ENCODE measurements at places on chromosomes 2 and 18.

DNA sequence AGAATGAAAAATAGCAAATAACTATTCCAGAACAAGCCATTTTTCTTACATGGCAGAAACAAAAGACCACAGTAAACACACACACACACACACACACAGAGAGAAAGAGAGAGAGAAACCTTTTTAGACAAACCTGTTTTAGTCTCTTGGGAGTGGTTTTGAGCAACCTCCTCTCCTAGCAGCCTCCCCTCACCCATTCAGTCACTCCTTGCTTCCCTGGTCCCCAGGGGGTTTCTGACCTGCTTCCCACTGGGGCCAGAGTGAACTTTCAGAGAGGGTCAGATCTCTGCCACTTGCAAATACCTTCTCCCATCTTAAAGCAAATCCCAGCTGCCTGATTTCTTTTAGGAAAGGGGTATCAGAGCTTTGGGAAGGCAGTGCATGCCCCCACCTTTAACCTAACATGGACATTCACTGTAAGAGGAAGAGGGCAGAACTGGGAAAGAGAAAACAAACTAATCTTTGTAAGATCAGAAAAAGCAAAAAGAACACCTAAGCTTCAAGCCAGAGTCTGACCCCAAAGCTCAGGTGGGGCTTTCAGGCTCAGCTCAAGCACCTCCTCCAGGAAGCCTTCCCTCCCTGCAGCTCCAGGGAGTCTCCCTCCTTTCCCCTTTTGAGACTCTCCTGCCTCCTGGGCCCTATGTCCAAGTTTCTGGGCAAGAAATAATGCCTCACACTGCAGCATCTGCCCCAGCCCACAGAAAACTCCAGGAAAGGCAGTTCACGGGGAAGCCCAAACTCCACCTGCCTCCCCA, 2.7 kb downstream of the SDC1 start:
- DNase-seq = no peak

DNA sequence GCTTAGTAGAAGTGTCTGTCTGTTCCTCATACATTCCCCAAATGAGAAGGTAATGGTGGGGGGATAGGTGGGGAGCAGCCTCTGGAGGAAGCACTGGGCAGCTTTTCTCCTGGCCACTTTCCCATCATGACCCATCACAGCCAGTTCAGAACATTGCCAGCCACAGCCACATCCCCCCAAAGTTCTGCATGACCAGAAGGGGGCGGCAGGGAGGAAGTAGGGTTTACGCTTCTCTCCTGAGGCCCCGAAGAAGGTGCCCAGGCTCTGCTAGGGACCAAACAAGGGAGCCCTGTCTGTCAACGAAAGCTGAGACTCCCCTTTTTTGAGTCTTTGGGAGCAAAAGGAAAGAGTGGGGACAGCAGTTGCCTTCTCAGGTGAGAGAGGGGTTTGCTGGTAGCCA, 7.7 kb downstream of the IGFBP5 start:
- no peak for DNase-seq

GRCh38 chr2:875687-876615, 74.7 kb upstream of the SNTG2 start:
- no peak for DNase-seq

- DNase-seq = no peak
These were observed 10.4 kb downstream of the IDH1 start for GRCh38 chr2:208244422-208244821.

GRCh38 chr2:95377216-95378123, 25.0 kb upstream of the FAHD2A start:
- DNase-seq = no peak

DNA sequence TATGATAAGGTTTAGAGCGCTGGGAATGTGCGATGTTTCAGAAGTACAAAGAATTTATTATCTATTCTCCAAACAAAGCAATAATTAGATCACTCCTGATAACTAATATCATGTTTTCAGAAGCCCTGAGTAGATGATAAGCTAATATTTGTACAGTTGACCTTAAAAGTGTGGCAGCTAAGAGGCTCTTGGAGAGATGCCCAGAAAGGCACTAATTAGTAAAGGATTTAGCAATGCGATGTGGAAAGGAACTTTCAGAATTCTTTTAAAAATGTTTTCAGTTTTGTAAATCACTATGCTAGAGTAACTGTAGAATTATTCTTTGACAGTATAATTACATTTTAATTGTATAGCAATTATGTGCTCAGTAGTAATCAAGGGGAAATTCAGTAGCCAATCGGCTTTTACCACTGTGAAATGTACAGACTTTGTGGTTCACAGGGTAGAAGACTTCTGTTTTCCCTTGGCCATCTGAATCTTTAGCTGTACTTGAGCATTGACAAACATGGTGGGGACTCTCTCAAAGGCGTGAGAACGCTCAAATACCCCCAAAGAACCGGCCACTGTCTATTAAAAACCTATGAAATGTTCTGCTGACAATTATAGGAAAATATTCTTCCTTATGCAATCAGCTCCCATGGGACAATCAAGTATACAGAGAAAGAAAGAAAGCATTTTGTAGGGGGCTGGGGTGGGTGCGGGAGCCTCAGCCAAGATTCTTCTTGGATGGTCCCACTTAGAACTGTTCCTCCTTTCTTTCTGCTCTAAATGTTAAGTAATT, 262.8 kb upstream of the AGAP1 start:
- no peak for DNase-seq

DNA sequence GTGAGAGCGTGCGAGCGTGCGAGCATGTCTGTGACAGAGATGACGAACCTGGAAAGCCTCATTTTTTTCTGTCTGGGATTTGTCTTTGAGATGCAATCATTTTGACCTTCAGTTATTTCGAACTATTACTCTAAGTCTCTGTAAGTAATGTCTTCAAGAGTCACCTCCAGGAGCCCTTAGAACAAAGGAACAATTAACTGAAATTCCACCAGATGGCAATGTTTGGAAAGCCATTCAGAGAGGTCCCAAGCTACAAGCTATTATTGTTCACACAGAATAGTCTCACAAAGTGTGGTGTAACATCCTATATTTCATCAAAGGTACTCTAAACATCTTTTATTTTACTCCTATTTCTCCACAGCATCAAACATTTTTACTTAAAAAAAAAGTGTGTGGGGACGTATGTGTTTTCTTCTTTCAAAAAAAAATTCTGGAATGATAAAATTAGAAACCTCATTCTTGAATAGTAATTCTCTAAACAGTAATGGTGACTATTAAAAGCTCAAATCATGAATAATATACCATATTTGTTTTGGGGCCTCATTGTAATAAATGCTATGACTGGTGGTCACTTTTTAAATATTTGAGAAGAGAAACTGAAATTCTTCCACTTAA, 35.1 kb upstream of the MAPRE2 start:
- DNase-seq = no peak

DNA sequence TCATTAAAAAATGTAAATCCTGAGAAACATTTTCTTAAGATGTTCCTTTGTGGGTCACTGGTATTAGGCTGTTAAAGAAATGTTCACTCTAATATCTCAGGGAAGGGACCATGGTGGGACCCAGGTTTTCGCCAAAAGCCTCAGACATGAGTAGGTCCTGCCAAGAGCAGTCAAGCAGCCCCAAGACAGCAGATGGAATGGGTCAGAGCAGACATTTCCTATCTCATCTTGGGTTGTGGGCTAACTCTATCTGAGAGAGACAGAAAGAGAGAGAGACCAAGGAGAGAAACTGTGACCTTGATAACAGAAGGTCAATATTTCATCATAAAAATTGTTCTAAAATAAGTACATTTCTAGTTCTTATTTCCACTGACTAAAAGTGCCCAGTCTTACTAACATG, 661.7 kb downstream of the TSN start:
- DNase-seq = no peak

GRCh38 chr18:41466436-41467160, 488.4 kb upstream of the PIK3C3 start:
- DNase-seq = no peak

- DNase-seq = no peak
These were observed 793.1 kb downstream of the ERBB4 start for GRCh38 chr2:211745295-211746097.

GRCh38 chr2:4151521-4151920, 448.1 kb downstream of the DCDC2C start:
- no peak for DNase-seq

DNA sequence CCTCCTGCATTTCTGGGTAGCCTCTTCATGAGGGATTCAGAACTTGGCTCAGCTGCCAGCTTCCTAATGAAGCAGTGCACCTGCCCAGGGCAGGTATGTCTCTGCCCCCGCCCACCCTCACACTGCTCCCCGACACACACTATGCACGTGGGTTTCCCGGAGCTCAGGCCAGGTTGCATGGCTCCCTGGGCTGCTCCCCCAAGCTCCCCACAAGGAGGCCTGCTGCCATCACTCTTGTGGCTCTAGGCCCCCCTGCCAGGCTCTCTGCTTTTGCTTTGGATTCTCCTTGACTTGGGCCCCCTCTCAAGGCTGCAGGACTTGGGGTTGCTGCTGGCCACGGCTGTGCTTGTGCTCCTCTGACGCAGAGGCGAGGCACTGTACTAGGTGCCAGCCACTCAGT, 43.6 kb downstream of the ADD2 start:
- DNase-seq = no peak

- no peak for DNase-seq
These were observed 98.7 kb downstream of the STPG4 start for GRCh38 chr2:47056374-47056773.

- DNase-seq = no peak
These were observed 2.1 kb downstream of the NABP1 start for GRCh38 chr2:191679818-191680600.

DNA sequence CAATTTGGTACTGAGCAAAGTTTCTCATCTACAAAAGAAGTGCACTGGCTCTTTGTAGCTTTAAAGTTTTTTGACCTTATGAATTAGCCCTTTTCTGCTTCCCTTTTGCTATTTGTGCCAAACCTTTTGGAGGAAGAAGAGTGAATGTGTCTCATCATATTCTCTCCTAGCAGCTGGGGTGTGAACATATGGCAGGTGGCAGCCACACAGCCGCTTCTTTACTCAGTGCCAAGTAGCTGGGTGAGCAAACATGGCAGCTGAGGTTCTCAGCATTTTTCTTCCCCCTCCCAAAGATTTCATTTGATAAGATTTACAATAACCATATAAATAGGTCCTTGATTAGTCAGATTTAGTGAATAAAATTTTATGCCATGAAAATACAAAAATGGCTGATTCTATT, 46.7 kb upstream of the STK17B start:
- no peak for DNase-seq

Measured in CD4-positive, alpha-beta T cell treated with Interleukin-15 for 1 hour (primary cell).